SK-N-SH treated with all-trans-retinoic acid at 6 μM for 48 hours (cell line): ENCODE measurements at places on chromosomes 6 and 20.

GRCh38 chr6:15475261-15475660, 187.6 kb downstream of the DTNBP1 start:
- no peak for ATAC-seq

GRCh38 chr20:57826666-57827287, 117.0 kb upstream of the PMEPA1 start:
- ATAC-seq: no peak

GRCh38 chr6:140101818-140102217, 727.4 kb upstream of the CITED2 start:
- ATAC-seq: no peak

DNA sequence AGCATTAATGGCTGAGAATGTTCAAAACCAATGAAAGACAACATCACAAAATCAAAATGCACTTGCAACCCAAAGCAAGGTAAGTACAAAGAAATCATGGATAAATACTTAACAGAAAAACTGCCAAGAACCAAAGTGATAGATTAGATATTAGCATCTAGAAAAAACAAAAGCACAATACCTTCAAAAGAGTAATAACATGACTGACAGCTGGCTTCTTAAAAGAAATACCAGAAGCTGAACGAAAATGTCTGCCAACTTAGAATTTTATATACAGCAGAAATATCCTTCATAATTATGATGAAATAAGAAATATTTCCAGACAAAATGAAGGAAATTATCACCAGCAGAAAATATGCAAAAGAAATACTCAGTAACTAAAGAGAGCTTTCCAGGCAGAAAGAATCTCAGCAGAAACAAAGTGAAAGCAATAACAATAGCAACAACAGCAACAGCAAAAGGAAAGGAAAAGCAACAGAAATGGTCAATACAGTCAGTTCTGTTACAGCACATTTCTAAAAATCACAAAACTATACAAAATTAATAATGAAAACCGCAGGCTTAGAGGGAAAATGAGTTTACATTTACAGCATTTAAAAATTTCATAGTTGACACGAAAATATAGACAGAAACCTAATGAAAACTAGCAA, 121.5 kb upstream of the MAN1A1 start:
- ATAC-seq: no peak
